ENCODE measurements at places on chromosomes 7 and 10.

- no peaks in the 10 kb centered on the region for H3K27me3 ChIP-seq
- H3K36me3 ChIP-seq, result no peaks in the 10 kb centered on the region
- no peak overlapping the region for H3K27ac ChIP-seq
These were observed 141.1 kb upstream of the PCBD1 start for GRCh38 chr10:71029411-71029892.

- no peaks in the 10 kb centered on the region for H3K36me3 ChIP-seq
- no peaks in the 10 kb centered on the region for H3K27me3 ChIP-seq
- H3K4me3 ChIP-seq, result no peak overlapping the region
- DNase-seq, result no peak
- H3K4me1 ChIP-seq, result no peaks in the 10 kb centered on the region
These were observed 556.2 kb upstream of the FZD8 start for GRCh38 chr10:36198322-36198721.

- H3K4me1 ChIP-seq, result no peaks in the 10 kb centered on the region
- H3K27ac ChIP-seq, result no peak overlapping the region
- DNase-seq, result no peak
These were observed 53.4 kb downstream of the WNT2 start for GRCh38 chr7:117269417-117269816.

- no peaks in the 10 kb centered on the region for H3K27me3 ChIP-seq
- H3K4me3 ChIP-seq, result no peak overlapping the region
- H3K36me3 ChIP-seq, result no peaks in the 10 kb centered on the region
- no peak for DNase-seq
These were observed 451.2 kb downstream of the PLXNA4 start for GRCh38 chr7:132125096-132125495.

DNA sequence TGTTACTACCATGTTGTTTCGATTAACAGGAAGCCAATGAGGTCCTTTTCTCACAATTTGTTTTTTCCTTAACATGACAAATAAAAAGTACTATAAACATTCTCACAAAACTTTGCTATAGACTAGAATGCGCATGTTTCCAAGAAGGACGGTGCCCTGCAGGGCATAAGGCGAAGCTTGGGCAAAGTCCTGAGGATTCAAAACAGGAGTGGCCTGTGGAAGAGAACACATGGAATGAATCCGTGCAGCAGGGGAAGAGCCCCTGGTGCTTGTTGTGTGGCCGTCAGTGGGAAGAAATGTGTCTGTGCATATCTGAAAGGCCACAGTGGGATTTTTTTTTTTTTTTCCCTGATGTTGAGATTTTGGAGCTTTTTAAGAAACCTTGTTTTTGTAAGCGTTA, 67.6 kb downstream of the ITGA8 start:
- H3K27ac ChIP-seq, result no peak overlapping the region
- no peak for DNase-seq
- no peaks in the 10 kb centered on the region for H3K4me1 ChIP-seq

Data from neuronal stem cell (in vitro differentiated cells).